ENCODE measurements at places on chromosomes 7 and 10.

DNA sequence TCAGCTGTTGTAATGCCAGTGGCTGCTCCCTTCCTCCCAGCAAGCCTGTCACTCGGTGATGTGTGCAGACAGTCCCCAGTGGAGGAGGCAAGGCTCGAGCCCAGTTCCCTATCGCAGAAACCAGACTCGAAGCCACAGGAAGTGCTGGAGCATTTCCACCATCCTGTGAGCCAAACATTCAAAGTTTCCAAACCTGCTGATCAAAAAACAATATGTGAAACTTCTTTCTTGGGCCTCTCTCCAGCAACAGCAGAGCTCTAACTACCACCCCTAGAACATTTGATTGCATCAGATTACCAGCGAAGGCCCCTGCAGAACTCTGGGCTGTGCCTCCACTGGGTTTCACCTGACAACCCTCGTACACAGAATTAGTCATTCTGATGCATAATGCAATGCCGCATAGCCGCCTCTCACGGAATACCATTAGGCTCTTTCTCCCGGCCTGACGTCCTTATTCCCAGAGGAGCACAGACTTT lies 94.0 kb downstream of the ELMO1 start:
- no peak for DNase-seq

DNA sequence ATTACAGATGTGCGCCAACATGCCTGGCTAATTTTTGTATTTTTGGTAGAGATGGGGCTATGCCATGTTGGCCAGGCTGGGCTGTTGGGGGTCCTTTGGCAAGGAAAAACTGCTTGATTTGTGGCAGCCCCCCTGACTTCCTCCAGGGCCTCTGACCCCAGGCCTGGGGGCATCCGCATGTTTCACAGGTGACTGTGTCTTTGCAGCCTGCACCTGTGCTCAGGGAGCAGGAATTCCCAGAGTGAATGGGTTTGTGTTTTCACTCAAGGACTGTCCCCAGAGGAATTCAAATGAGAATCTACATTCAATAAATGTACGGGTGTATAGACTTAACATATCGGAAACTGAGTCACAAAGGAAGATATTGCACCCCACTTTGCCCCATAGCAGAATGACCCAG lies 11.6 kb upstream of the CLIP2 start:
- no peak for DNase-seq

GRCh38 chr10:3085785-3086567 lies 18.6 kb downstream of the PFKP start:
- DNase-seq, result no peak

DNA sequence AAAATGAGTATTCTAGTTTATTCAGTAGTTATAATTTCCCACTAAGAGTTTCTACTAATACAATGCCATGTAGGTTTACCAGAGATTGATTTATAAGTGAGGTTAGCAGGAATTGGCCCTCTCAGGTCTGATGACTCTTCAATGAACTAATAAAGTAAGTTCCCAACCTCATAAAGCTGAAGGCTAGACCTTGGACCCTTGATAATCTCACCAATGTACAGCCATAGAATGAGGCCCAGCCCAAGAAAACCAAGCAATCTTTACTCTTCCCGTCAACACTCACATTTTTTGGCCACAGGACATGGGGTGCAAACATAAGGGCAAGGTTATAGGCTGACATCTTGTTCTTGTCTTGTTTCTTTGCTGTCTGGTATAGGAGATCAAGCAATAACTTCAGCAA lies 33.3 kb downstream of the ARHGAP19 start:
- no peak for DNase-seq

- DNase-seq, result no peak
Measured at GRCh38 chr10:89478085-89478738, 57.2 kb downstream of the SLC16A12 start.

- DNase-seq, result no peak
Measured at GRCh38 chr10:122515588-122516231, 44.8 kb upstream of the DMBT1 start.

DNA sequence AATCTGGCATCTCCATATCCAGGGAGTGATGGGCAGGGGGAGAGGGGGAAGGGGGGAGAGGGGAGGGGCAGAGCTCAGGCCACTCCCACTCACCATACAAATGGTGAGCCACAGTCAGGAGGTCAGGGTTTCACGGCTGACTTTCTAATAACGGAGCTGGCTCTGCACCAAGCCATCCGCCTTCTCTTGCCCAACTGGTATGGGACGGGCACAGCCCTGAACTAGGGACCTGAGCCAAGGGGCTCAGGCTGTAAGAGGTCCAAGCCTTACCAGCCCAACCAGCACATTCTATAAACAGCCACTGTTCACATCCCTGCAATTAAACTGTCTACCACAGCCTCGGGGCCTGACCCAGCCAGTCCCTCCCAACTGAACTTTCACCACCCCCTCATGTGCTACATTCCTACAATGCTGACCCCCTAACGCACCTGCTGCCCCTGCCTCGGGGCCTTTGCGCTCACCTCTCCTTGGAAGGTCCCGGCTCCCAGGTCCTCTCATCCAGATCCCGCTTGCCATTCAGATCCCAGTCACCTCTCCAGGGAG lies 32.5 kb downstream of the RGS10 start:
- no peak for DNase-seq

GRCh38 chr10:132036153-132036886 lies 29.4 kb upstream of the JAKMIP3 start:
- peak; percentile 19 for DNase-seq

- DNase-seq, result no peak
Measured at GRCh38 chr7:157928171-157928794, 591.5 kb downstream of the DNAJB6 start.

- no peak for DNase-seq
Measured at GRCh38 chr10:64086083-64086767, 565.0 kb downstream of the REEP3 start.

DNA sequence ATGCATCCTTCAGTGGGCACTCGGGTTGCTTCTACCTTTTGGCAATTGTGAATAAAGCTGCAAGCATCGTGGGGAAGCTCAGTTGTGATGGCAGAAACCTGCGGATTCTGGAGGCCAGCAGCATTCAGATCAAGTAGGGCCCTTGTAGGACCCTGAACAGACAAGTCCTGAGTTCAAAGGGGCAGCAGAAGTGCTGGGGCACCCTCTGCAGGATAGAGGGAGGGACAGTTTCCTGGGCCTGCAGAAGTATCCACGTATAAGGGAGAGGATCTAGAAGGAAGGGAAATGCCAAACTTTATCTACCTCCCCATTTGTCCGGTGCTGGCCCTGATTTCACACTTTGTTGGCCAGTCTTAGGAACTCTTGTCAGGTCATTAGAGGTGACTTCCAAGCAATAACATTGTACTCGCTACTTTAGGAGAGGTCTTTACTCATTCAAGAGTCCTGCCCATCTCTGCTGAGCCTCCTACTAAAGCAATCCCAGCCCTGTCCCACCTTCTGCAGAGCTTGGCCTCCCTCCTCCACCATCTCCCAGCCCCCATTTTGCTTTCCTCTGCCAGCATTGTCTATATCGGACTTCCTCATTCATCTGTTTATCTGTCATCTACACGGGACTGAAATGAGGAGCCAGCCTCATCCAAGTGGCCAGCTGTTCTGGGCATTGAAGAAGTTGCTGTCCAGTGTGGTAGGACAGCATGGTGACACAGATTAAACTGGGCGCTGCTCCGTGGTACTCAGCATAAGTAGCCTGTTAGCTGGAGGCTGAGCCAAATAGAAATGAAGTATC lies 26.6 kb upstream of the R3HCC1L start:
- DNase-seq, result no peak

GRCh38 chr10:18955061-18955460 lies 93.5 kb upstream of the MALRD1 start:
- no peak for DNase-seq

GRCh38 chr10:50417486-50417885 lies 166.2 kb upstream of the ASAH2 start:
- DNase-seq, result no peak

- DNase-seq, result no peak
Measured at GRCh38 chr7:40848541-40849221, 713.9 kb downstream of the SUGCT start.

DNA sequence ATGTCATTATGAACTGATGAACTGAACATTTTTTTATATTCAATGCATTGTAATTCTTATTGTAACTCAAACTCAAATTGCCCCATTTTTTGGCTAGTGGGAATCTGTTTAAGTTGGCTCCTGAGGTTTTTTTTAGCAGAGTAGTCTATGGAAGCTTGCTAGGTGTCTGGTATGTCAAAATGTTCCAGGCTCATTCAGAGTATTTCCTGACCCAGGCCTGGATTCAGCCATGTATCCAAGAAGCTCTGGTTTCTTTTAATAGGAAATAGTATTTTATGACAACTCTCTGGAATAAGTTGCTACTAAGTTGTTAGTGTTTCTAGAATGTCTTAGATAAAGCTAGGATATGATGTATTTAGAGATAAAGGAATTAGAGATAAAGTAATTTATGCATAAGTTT lies 288.0 kb downstream of the ARL4A start:
- DNase-seq, result no peak

DNA sequence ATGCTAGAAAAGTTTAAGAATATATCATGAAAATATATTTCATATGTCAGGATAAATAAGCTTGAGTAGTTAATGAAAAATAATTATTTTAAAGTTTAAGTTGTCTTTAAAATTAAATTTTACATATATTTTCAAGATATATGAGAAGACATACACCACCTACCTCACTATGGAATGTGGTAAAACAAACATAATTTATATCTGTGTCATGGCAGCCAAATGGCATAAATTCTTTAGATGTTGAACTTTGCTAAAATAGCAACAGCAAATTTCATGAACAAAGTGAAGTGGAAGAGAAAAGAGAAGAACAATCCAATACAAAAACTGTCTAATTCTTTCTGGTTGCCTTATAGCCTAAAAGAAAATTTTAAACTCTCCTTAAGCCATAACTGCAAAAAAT lies 39.6 kb upstream of the SLC16A12 start:
- DNase-seq, result no peak

DNA sequence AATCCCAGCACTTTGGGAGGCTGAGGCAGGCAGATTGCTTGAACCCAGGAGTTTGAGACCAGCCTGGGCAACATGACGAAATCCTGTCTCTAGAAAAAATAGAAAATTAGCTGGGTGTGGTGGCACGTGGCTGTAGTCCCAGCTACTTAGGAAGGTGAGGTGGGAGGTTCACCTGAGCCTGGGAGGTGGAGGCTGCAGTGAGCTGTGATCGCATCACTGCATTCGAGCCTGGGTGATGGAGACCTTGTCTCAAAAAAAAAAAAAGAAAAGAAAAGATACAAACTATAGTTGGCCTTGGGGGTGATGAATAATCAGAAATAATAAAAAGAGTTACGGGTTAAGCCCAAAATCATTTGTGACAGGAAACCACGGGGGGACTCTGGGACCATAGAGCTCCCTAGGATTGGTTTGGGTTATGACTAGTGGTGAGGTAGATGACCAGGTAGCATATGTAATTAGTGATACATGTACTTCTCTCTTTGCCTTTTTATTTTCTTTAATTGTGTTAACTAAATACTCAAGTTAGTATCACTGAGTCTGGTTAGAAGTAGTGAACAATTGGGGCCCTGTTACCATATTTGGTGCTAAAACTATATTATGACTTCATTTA lies 10.4 kb upstream of the ASCC1 start:
- DNase-seq, result no peak

- no peak for DNase-seq
Measured at GRCh38 chr10:30199376-30200016, 140.1 kb upstream of the JCAD start.

DNA sequence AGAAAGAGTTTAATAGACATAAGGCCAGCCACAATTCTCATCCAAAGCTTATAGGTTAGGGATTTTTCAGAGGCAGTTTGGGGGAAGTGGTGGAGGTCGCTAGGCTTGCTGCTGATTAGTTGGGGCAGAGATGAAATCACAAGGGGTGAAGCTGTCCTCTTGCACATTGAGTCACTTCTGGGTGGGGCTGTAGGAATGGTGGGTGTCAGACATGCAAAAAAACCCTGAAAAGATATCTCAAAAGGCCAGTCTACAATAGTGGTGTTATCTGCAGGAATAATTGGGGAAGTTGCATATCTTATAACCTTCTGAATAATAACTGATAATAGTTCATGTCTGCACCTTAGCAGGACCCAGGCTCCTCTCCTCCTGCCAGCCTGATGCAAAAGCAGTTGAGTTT lies 2.1 kb downstream of the FAM24B start:
- no peak for DNase-seq

DNA sequence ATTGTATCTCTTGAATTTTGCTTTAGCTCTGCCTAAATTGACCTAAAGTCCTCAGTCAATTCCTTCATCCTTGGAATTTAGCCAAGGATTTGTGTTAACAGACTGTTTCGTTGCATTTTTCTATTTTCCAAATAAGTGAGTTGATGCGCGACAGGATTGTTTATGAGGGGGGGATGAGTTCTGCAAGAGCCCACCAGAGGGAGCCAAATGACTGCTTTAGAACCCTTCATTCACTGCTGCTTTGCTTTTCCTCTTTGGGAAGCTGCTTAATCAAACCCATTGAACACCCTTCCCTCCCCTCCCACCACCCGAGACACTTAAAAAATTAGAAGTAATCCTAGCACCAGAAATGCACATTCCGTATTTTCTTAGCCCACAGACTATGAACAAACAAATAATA lies 33.7 kb upstream of the PTF1A start:
- peak; percentile 50 for DNase-seq

DNA sequence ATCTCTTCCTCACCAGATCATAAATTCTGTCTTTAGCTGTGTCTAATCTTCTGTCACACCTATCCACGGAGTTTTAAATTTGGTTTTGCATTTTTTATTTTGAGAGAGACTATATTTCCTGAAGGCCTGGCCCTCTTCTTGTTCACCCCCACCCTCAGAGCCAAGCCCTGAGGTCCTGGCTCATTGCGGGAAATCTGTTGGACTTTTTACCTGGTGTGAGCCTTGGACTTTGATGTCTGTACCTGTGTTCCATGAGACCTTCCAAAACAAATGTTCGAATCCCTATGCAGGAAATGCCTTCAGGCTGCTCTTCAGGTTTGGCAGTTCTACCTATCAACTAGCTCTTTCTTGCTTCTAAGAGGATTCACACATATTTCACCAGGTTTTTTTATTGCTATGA lies 175.2 kb upstream of the GRB10 start:
- DNase-seq, result no peak

DNA sequence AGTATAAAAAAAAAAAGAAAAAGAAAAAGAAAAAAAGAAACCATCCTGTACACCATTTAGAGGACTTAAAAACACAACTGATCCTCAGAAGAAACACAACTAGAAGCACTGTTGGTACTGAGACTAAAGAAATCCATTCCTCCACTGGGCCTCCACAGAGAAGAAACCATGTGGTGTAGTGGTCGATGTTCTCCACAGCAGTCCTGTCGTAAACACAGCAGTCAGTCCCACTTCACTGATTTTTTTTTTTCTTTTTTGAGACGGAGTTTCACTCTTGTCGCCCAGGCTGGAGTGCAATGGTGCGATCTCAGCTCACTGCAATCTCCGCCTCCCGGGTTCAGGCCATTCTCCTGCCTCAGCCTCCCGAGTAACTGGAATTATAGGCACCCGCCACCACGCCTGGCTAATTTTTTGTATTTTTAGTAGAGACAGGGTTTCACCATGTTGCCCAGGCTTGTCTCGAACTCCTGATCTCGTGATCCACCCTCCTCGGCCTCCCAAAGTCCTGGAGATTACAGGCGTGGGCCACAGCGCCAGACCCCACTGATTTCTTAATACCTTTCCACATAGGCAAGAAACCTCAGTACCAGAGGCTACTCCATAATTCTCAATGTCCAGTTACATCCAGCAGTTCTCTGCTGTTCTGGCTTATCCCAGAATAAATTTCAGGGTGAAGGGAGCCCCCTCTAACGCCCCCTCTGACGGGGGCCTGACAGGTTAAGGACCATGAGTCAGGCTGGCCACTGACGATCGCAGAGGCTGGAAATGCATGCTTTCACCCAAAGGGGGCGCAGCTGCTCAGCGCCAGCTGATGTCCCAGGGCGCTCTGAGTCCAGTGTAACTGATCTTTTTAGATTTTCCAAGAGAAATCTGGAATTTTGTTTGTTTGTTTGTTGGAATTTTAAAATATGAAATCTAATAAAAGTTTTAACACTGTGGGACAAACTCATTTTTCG lies 24.8 kb upstream of the FFAR4 start:
- DNase-seq, result no peak

Data from Caki2 (cell line).